ENCODE measurements at places on chromosomes 7 and 10. TPM values are rescaled to one million over a fixed set of nuclear protein-coding genes. Genes with fewer than 3 reads are reported as not detected.

The CARD11 gene
- 79.2 TPM for total RNA-seq

GRCh38 chr10:80260295-80261243, 28.9 kb downstream of the MAT1A start:
- H3K36me3 ChIP-seq = no peaks in the 10 kb centered on the region
- no peaks in the 10 kb centered on the region for H3K4me1 ChIP-seq
- peak; percentile 67 for DNase-seq
- H3K27ac ChIP-seq = no peak overlapping the region
- H3K4me3 ChIP-seq = no peak overlapping the region
- H3K27me3 ChIP-seq = peaks cover 63% of the 10 kb centered on the region

GRCh38 chr7:78679112-78679876, 774.2 kb downstream of the MAGI2 start:
- no peak for DNase-seq
- no peaks in the 10 kb centered on the region for H3K4me1 ChIP-seq
- H3K27me3 ChIP-seq = no peaks in the 10 kb centered on the region
- no peaks in the 10 kb centered on the region for H3K36me3 ChIP-seq
- no peak overlapping the region for H3K27ac ChIP-seq

GRCh38 chr7:29192811-29193210, 1.8 kb upstream of the CHN2 start:
- no peak overlapping the region for H3K27ac ChIP-seq
- peaks cover 14% of the 10 kb centered on the region for H3K27me3 ChIP-seq
- peaks cover 29% of the 10 kb centered on the region for H3K4me1 ChIP-seq

All from Calu3 (cell line).